Stimulated activated CD4-positive, alpha-beta T cell treated with anti-CD3 and anti-CD28 coated beads, Interleukin-2, amount 100 ng/mL, for 24 hours (primary cell): ENCODE measurements at places on chromosomes 6 and 20.

- no peak for DNase-seq
These were observed 177.6 kb downstream of the SASH1 start for GRCh38 chr6:148520109-148520841.

GRCh38 chr6:133681891-133682290, 207.0 kb upstream of the TCF21 start:
- DNase-seq = no peak

- no peak for DNase-seq
These were observed 36.6 kb downstream of the MOCS1 start for GRCh38 chr6:39897698-39898097.

- no peak for DNase-seq
These were observed 80.2 kb upstream of the PHACTR1 start for GRCh38 chr6:12636336-12636735.

DNA sequence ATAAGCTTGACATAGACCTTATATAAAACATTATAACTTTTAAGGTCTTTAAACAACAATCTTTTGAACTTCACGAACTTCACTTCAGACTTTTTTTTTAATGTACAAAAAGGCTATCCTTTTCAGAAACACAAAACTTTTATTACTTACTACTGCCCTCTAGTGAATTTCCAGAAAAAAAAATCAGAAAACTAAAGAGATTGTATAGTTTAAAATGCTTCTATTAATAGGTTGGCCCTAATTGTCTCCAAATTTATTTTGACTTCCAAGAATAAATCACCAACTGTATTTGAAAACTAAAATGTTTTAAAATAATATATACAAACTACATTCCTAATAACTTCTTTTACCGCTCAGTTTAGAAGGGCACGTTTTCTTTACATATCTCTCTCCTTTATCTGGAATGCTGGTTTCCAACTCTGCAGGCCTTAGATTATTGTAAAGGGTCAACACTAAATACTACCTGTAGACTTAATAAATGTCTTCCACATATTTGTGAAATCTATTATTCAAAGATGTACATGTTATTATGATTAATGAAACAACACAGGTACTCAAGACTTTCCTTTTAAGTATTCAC, 66.8 kb downstream of the LMBRD1 start:
- DNase-seq = no peak

DNA sequence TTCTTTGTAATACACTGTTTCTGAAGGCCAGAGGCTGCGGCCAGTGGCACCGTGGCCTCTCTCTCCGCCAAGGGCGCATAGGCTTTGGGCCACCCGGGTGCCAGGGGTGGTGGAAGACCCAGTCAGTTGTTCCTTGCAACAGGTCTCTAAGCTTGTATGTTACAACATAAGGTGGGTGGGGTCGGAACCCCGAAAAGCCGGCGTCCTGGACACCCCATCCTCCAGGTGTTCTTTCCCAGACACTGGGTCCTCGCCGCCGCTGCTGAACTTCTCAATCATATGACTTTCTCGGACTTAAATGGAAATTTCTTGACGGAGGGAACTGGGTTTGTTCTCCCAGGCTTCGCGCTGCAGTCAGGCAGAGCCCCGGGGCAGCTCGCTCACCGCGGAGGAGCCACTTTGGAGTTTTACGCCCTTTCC, 983 bp upstream of the KCNQ5 start:
- DNase-seq = peak; percentile 25

GRCh38 chr6:128063850-128064539, 163.1 kb upstream of the THEMIS start:
- no peak for DNase-seq

- DNase-seq = no peak
These were observed 490.8 kb upstream of the GJE1 start for GRCh38 chr6:141641951-141642350.
